T-helper 1 cell (primary cell): ENCODE measurements at places on chromosomes 2 and 18.

GRCh38 chr2:42659609-42660008 is 91.2 kb downstream of the MTA3 start:
- DNase-seq, result no peak

DNA sequence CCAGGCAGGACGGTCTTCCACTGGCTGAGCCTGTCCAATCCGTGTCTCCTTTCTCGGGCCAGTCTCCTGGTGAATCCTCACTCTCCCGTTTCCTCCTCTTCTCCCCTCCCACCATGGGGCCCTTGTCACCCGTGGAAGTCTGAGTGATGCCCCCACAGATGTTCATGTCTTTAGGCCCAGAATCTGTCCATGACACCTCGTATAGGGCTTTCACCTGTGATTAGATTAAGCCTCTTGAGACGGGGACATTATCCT is 193.5 kb downstream of the ZFP36L2 start:
- no peak for DNase-seq

DNA sequence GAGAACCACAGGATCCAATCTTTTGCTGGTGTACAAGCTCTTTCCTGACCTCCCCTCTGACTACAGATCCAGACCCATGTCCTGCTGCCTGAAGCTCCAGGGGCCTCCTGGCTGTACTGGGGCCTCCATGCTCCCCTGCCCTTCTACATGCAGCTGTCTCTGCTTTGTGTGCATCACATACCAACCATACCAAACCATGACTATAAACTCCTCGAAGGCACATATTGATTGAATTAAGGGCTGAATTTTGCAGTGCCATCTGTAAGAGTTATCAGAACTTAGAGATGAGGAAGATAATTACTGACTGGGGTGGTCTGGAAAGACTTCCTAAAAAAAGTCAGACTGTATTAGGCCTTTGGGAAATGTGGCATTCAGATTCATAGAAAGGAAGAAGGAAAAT is 139.9 kb upstream of the CXCR4 start:
- no peak for DNase-seq

GRCh38 chr2:23449831-23450331 is 64.9 kb downstream of the KLHL29 start:
- DNase-seq, result no peak

DNA sequence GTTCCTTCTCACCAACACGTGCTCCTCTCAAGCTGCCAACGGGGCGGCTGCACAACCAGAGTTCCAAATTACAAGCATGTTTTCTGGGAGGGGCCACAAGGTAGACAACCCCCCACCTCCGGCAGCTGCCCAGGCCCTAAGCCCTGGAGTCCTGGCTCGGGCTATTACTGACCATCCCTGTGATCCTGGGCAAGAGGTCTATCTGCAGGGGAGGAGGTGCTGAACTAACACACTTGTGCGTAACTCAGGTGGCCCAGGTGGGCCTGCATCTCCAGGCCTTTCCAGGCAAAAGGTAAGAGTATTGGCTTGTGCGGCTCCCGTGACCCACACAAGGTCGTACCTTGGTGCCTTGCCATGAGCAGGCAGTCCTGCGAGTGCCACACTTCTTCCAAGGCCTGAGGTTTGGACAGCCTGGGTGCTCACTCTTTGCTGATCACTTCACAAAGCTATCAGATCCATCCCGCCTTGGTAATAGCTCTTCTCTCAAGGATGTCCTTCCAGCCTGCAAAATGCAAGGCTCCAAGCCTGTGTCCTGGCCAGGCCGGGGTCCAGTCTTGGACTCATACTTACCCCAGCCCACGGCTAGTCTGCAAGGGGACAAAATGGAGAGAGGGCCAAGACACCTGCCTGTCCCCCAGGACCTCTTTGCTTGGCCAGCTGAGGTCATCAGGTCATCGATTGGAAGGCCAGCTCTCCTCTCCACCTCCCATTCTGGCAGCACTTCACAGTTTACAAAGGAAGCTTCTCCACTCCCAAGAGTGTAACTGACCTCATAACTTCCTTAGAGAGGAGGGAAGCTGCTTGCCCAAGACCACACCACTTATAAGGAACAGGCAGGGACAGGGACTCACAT is 33.9 kb downstream of the ADRA2B start:
- DNase-seq, result no peak

GRCh38 chr18:8314124-8314523 is 295.1 kb upstream of the RAB12 start:
- DNase-seq, result no peak

DNA sequence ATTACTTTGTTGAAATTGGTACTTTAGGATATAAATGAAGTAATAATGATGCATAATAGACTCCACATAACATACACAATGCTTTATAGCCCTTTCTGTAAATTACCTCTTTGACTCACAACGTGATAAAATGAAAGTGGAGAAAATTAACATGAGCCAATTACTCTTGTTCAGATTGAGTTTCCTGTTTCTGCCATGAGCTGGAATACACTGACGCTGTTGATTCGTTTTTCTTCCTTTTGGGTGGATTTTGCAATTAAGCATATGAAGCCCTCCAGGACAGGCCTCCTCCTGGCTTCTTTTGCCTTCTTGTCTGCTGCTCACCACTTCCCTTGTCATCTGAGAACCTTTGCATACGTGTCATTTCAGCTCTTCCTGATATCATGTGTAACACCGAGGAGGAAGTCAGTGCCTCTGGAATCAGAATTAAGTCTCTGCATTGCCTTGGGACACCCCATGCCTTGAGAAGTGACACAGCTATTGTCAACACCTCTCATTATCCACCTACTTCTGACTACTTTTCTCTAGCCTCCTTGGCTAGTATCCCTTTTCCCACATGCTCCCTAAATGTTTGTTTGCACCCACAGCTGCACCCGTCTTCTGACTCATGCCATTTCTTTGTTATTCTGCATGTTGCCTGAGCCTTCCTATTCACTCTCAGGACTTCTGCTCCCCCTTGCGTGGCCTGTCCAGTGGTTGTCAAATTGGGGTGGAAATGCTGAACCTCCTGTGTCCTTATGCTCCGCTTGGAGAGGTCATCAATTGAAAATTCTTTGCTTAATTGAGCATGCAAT is 134.1 kb downstream of the FMNL2 start:
- peak; percentile 16 for DNase-seq

GRCh38 chr2:10057231-10058107 is 14.1 kb downstream of the KLF11 start:
- DNase-seq, result no peak

GRCh38 chr18:13436576-13436975 is 218.0 kb downstream of the LDLRAD4 start:
- DNase-seq, result no peak

- DNase-seq, result no peak
Observed at GRCh38 chr2:117057016-117057415, 757.5 kb upstream of the DDX18 start.

GRCh38 chr2:142849820-142850219 is 27.6 kb upstream of the KYNU start:
- no peak for DNase-seq

DNA sequence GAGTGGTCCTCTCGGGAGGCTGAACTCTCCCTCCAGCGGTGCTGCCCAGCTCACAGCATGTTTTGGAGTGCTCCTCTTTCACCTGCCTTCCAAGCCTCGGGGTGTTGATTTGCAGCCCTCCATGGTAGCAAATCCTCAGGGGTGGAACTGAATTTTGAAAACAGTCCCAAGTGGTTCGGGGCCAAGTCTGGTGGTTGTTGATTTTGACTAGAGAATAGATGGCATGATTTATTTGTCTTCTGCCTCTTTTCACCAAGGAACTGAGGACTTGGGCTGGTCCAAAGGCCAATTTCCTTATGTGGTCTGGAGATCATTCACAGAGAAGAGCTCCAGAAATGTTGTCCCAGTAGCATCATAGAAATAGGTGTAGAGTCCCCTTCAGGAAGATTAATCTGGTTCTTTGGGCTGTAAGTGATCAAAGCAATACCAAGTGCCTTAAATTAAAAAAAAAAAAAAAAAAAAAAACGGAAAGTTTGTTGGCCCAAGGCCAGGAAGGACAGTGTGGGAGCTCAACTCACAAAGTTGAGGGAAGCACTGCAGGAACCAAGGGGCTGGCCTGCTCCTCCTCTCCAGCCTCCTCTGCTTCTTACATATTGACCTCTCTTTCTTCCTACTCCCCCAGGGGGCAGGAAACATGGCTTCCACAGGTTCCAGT is 2.5 kb upstream of the DES start:
- DNase-seq, result no peak

DNA sequence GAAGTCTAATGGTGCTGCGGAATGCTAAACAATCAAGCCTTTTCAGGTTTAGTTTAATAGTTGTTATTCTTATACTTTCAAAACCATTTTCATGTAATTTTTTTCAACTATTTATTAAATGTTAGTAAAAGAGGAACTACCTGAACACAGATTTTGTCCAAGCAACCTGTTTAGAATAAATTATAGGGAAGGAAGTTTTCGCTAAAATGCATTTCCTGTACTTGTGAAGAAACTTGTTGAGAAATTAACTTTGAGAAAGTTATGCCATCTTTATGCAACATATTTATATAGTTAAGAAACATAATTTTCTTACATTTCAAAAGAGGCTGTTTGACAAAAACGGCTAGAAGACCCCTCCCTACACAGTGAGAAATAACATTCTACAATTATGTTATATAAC is 16.6 kb downstream of the MAP4K4 start:
- DNase-seq, result no peak

DNA sequence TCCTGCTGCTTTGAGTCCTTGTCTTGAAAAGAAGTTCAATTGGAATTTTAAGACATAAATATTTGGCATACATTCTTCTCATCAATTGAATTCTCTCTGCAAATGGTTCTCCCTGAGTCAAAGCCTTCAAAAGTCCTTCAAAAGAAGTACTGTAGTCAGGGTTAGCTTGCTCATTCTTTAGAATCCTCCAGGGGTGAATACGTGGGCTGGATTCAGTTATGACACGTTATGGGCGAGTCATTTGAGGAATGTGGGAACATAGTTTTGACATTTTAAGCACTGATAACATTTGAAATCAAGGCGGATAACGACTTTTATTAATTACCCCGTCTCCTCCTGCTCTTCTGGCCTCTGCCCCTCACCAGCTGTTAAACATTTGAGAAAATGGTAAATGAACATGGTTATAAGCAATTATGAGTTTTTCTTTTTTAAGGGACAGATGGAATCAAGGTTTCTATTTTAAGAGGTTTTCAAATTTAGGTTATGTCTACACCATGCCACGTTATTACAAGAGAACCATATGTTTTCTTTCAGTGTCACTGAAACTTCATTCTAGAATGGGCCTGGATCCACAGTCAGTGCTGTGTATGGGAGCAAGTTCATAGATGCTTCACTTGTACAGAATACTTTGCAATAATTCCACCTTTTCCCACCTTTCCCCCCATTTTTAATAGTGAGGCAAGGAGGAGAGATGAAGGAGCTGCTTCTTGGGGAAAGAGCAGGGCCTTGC is 273.1 kb downstream of the TSN start:
- DNase-seq, result no peak

- DNase-seq, result no peak
Observed at GRCh38 chr18:57550510-57550909, 36.0 kb downstream of the FECH start.

- DNase-seq, result no peak
Observed at GRCh38 chr2:205629091-205629776, 53.1 kb upstream of the NRP2 start.

DNA sequence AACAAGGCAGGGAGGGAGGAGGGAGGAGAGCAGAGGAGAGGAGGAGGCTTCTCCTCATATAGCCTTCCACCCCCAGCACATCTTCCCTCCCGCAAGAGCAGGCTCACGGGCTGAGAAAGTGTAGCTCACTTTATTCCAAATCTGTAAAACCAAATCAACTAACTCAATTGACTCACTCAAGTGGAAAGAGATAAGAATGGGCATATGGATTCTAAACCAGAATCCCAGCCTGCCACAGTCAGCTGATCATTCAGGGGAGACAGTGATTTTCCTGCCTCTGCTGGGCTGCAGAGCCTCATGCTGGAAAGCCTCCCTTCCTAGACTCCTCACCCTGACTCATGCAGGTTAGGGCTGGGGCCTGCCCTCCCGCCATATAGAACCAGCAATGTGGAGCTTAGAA is 4.2 kb upstream of the TWSG1 start:
- no peak for DNase-seq

DNA sequence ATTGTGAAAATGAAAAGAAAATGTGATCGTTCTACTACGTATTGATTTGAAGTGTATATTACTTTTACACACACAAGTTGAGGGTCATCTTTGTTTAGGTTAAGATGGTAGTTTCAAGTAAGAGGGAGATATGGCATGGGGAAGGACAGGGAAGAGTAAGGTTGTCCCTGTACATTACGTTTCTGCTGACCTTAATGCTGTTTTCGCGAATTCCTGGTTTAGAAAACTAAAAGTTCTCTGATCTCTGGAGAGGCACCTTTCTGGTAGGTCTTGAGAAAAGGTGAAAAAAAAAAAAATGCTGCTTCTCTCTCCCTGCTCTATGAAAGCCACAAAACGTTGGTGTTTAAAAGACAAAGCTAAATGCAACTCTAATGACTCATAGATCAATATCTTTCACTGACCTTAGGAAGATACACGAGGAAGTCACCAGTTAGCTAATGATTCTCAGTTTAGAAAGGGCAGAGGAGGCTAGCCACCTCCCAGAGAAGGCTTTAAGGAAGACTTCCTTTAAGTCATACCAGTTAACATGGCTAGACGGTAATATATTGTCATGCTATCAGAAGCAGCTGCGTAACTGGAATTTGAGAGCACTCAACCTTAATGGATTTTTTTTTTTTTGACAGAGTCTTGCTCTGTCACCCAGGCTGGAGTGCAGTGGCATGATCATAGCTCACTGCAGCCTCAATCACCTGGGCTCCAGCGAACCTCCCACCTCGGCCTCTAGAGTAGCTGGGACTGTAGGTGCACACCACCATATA is 13.2 kb downstream of the TXNDC2 start:
- no peak for DNase-seq

GRCh38 chr2:187051350-187051749 is 202.4 kb upstream of the ZSWIM2 start:
- DNase-seq, result no peak

DNA sequence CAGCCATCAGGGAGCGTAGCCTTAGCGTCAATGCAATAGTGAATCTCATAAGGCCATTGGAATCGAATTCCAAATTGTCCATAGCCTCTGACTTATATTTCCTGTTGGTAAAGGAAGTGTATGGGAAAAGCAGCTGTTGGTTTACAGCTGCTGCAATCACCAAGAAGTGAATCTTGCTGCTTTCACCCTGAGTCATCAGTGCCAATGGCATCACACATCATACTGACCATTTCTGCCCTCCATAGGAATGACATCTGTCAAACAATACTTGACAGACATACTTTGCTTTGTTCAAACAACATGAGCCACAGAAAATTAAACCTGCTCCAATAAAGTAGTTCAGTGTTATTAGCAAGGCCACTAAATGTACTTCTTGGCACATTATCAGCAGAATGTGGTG is 111.2 kb upstream of the KLHL29 start:
- no peak for DNase-seq
